RCC 7860 (cell line): ENCODE measurements at places on chromosomes 12 and 14.
A peak's percentile ranks its signal among the peaks of the same experiment; 100 is the strongest.

- DNase-seq: no peak
These were observed 17.8 kb upstream of the PDE3A start for GRCh38 chr12:20350495-20350894.

- DNase-seq: no peak
These were observed 117.9 kb upstream of the TMEM233 start for GRCh38 chr12:119475650-119476049.

DNA sequence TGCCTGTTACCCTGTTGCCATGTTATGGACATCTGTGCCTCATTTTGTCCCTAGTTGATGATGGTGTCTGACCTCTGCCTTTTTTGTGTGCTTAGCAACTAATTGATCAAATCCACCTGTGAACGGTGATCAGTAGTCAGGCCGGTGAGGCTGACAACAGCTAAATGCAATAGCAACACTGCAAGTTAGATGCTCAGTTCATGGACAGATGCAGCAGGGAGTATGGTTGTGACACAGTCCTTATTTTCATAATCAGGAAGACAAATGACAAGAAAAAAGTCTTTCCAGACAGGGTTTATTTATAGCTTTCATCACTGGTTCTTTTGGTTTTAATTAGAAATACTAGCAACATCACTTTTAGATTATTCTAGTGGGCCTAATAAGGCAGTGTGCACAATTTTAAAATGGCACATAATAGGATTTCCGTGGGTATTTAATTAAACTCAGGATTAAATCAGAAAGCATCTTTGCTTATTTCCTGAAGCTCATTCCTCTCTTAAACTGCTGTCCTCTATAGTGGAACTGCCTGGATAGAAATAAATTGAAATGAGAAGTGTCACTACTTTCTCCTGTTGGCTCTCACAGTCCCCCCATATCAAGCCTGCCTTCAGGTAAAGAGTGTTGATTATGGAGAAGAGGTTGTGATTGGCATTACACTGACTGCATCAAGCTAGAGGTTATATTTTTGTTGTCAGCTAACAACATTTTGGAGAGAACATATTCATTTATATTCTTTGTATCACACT lies 281.1 kb upstream of the NAV3 start:
- no peak for DNase-seq

DNA sequence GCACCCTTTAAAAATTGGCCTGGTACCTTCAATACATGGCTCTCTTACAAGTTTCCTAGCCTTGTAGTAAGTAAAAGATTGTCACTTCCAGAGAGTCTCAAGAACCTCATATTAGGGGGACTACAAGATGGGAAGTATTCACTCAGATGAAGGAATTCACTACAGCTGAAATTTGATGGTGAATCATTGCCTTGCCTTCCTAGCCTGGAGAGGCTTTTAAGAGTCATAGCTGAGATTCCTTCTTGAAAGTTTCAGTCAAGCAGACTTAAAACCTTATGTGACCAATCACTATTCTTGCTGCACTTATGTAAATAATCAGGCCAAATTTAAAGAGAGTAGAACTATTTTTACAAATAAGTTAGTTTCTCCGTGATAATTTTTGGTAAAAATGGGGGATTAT lies 451.6 kb downstream of the TRHDE start:
- DNase-seq: no peak

DNA sequence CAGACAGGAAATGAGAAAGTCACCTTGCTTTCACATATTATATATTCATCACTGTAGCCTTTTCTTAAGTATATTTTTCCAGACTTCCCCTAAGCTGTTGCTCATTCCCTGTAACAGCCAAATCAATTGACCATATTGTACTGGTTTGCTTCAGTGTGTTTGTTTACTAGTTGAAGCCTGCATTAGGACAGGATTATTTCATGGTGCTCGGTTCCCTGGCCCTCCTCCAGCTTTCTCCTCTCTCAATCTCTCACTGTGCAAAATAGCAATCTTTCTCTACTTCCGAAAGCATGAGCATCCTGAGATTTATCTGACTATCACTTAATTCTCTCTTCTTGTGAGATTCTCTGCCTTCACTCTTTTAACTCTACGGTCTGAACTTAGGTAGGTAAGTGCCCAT lies 2.4 kb downstream of the SLC35F4 start:
- DNase-seq: no peak

GRCh38 chr14:63454863-63455622 lies 88.1 kb downstream of the PPP2R5E start:
- peak; percentile 11 for DNase-seq

DNA sequence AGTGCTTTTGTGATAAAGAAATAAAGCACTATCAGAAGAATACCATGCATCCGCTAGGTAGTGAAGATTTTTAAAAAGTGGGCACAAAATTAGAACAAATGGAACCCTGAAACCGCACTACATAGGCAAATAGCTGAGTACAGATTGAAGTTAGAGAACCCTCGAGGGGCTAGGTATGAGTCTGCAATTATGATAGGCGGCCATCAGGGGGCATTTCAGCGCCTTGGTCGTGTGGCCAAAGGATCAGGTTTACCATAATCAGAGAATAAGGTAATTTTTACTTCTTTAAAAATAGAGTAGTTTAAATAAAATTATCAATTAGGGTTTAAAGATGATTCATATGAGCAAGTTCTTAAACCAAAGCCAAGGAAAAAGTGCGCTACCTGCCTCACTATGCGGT lies 129.8 kb downstream of the TMX1 start:
- DNase-seq: no peak

DNA sequence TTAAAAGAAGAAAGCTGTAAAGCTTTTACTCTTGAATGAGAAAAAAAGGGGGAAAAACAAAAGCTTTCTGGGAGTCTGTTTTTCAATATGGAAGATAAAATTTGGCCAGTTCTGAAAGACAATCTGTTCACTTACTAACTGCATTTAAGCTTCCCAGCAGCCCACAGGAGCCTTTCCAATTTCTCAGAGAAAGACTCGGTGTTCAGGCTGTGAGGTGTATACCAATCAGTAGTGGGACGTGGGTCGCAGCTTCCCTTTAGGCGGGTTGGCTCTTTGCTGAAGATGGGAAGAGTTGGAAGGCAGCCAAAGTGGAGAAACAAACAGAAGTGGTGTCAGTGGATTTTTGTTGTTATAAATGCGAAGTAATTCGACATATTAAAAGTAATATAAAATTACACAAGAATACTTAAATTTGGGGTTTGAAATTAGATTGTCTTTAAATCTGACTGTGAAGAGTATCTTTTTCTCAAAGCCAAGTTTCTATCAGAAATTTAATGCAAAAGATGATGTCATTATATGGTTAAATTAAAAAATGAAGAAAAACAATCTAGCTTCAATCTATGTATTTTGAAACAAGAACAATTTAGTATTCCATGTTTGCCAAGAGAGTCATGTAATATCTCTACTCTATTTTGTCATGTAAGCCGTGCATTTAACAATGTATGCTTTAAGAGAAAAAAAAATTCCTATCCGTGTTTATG lies 590.2 kb upstream of the ATXN7L3B start:
- no peak for DNase-seq
